ENCODE measurements at places on chromosomes 7 and 10. TPM values are rescaled to one million over a fixed set of nuclear protein-coding genes. Genes with fewer than 3 reads are reported as not detected.

GRCh38 chr10:88792661-88793060, 9.9 kb upstream of the LIPM start:
- H3K4me1 ChIP-seq, result no peaks in the 10 kb centered on the region
- DNase-seq, result no peak
- no peaks in the 10 kb centered on the region for H3K36me3 ChIP-seq
- H3K27me3 ChIP-seq, result no peaks in the 10 kb centered on the region

Gene GPC2
- 0.83 TPM for total RNA-seq

- no peaks in the 10 kb centered on the region for H3K36me3 ChIP-seq
- DNase-seq, result no peak
- no peak overlapping the region for H3K4me3 ChIP-seq
- H3K27ac ChIP-seq, result no peak overlapping the region
- no peaks in the 10 kb centered on the region for H3K27me3 ChIP-seq
- H3K4me1 ChIP-seq, result no peaks in the 10 kb centered on the region
Observed at GRCh38 chr10:131692176-131692575, 208.6 kb upstream of the PPP2R2D start.

Gene ADRB1
- total RNA-seq, result 0.18 TPM

- H3K27ac ChIP-seq, result peak overlapping the region; percentile 2
- no peak for DNase-seq
- H3K4me1 ChIP-seq, result peaks cover 20% of the 10 kb centered on the region
- H3K36me3 ChIP-seq, result no peaks in the 10 kb centered on the region
- H3K4me3 ChIP-seq, result no peak overlapping the region
Observed at GRCh38 chr10:47182934-47183703, 116.9 kb upstream of the GDF10 start.

Gene PRLHR
- not detected for total RNA-seq

GRCh38 chr7:136078630-136079029, 101.5 kb upstream of the MTPN start:
- no peak overlapping the region for H3K27ac ChIP-seq
- no peak overlapping the region for H3K4me3 ChIP-seq
- no peaks in the 10 kb centered on the region for H3K4me1 ChIP-seq
- DNase-seq, result no peak

GRCh38 chr7:78620920-78621319, 822.3 kb downstream of the PHTF2 start:
- no peak overlapping the region for H3K4me3 ChIP-seq
- no peak overlapping the region for H3K27ac ChIP-seq
- H3K4me1 ChIP-seq, result no peaks in the 10 kb centered on the region

DNA sequence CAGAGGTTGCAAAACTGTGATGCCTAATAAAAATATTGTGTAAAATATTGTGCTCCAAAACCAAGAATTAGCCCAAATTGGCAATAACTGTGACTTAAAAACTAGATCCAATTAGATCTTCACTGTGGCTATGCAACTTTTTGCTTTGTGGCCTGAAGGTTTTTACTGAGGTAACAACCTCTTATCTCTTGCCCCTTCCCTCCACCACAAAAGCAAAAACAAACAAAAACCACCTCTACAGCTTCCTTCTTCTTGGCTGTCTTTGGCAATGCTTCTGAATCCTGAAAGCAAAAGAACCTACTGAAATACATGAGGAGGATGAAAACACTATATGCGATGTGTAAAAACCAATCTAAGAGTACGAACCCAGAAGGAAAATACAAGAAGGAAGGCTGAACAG, 226.7 kb upstream of the MBL2 start:
- no peaks in the 10 kb centered on the region for H3K4me1 ChIP-seq
- no peak overlapping the region for H3K27ac ChIP-seq
- no peak for DNase-seq
- no peaks in the 10 kb centered on the region for H3K36me3 ChIP-seq
- H3K27me3 ChIP-seq, result no peaks in the 10 kb centered on the region
- no peak overlapping the region for H3K4me3 ChIP-seq

DNA sequence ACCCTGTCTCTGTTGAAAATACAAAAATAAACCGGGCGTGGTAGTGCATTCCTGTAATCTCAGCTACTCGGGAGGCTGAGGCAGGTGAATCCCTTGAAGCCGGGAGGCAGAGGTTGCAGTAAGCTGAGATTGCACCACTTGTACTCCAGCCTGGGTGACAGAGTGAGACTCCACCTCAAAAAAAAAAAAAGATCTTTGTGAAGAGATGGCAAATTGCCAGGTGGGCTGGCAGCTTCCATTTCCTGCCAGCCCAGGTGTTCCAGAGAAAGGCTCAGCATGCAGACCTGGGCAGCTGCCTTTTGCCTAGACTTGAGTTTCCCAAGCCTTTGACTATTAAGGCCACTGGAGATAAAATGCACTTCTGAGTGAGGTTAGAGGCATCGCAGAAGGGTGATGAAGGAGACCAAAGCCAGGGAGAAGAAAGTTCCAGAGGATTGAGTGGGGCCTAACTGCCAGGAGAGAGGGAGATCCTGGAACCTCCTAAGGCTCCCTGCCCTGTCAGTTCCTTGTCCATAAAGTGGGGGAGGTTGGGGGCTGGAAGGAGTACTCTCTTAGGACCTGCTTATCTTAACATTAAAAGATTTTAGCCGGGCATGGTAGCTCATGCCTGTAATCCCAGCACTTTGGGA, 10.0 kb upstream of the DDIT4 start:
- no peaks in the 10 kb centered on the region for H3K36me3 ChIP-seq
- no peak overlapping the region for H3K4me3 ChIP-seq
- peaks cover 39% of the 10 kb centered on the region for H3K4me1 ChIP-seq
- DNase-seq, result no peak
- no peaks in the 10 kb centered on the region for H3K27me3 ChIP-seq

GRCh38 chr10:100731407-100732240, 13.8 kb upstream of the PAX2 start:
- no peak overlapping the region for H3K27ac ChIP-seq
- H3K27me3 ChIP-seq, result peaks cover 100% of the 10 kb centered on the region
- DNase-seq, result no peak
- no peak overlapping the region for H3K4me3 ChIP-seq

Gene FRAT1
- 5.2 TPM for total RNA-seq

DNA sequence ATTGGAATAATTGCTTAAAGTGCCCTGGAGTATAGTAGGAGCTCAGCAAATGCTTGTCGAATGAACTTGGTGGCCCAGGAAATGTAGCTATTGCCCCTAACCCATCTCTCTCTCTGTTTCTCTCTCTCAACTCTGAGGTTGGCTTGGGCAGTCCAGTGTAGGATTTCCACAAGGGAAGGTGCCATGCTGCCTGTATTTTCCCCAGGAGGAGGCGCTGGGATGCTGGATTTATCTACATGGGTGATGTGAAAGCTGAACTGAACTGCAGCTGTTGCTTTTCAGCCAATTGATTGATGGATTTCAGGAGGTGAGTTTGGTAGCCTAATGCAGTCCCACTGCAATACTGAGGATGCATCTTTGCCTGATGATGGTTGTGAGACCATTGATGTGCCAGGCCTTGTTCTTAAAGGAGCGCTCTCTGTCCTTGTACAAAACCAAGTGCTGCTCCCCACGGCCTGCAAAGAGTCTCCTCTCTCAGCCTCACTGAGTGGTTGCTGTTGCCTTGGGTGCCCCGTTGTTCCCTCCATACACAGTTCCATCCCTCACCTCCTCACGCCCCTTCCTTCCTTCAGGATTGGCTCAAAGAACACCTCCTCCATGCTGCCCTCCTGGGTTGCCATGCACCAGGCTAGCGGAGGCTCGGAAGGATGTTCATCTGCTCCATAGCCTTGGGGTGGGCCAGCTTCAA, 200.6 kb downstream of the GLRX3 start:
- no peak overlapping the region for H3K4me3 ChIP-seq
- H3K36me3 ChIP-seq, result no peaks in the 10 kb centered on the region
- no peaks in the 10 kb centered on the region for H3K27me3 ChIP-seq
- H3K4me1 ChIP-seq, result no peaks in the 10 kb centered on the region
- H3K27ac ChIP-seq, result no peak overlapping the region
- no peak for DNase-seq

Measured in esophagus squamous epithelium (tissue), 5 donors.